ENCODE measurements at places on chromosomes 1 and 21.

GRCh38 chr1:29381426-29381825 lies 145.1 kb downstream of the PTPRU start:
- DNase-seq: no peak

GRCh38 chr1:116999596-116999995 lies 2.0 kb upstream of the CD101 start:
- no peak for DNase-seq

GRCh38 chr1:213876531-213876930 lies 111.2 kb upstream of the PROX1 start:
- DNase-seq: no peak

- DNase-seq: no peak
These were observed 648.3 kb downstream of the KIF26B start for GRCh38 chr1:245802941-245803665.

DNA sequence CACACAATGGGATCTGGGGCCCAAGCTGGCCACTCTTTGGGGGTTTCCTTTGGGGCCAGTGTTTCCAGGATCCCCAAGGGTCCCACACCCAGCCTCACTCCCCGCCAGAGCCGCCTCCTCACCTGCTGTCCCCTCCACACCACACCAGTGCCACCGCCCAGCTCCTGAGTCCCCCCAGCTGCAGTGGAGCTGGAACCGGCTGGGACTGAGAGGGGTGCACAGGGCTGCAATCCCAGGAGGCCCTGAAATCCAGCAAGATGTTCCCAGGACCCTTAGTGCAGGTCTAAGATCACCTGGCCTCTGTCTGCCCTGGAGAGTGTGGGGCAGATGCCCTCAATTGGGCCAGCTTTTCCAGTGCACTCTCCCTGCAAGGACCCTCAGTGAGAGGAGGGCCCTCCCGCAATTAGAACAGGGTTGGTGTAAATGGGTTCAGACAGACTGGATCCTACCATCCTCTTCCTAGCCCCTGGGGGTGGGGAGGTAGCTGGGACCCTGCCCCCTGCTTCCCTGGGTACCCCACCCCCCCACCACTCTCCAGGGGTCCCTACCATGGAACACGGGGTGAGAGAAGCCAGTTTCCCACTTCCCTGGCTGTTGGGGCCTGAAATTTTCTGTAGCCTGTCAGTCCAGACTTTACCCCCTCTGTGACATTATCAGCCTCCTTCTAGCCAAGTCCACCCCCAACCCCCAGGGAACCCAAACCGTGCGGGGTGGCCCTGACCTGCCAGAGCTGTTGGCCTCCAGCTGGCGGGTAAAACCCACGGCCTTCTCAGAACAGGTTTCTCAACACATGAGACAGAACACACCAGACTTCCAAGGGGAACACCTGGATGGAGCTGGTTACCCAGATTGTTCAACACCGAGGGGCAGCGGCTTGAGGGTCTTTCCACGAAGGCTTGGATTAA lies 7.0 kb downstream of the KRTAP10-12 start:
- DNase-seq: no peak

GRCh38 chr1:64147759-64148158 lies 55.7 kb upstream of the UBE2U start:
- DNase-seq: no peak

GRCh38 chr1:116769561-116769977 lies 15.3 kb downstream of the CD2 start:
- peak; percentile 49 for DNase-seq

DNA sequence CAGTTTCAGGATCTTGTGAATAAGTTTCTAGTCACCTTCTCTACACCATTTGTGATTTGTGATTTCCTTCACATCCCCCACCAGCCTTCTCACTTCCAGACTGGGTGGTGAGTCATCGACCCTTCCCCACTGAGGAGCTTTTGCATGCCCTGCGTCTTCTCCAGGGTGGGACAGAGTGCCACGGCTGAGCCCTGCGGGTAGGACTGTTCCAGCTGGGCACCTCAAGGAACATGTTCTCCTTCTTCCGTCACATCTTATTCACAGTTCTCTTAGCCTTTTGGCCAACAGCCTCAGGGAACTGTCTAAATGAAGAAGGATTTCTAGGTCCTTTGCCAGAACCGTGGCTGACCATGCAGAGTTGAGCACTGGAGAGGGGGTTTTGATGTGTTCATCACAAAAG lies 116.5 kb downstream of the TMEM53 start:
- no peak for DNase-seq

DNA sequence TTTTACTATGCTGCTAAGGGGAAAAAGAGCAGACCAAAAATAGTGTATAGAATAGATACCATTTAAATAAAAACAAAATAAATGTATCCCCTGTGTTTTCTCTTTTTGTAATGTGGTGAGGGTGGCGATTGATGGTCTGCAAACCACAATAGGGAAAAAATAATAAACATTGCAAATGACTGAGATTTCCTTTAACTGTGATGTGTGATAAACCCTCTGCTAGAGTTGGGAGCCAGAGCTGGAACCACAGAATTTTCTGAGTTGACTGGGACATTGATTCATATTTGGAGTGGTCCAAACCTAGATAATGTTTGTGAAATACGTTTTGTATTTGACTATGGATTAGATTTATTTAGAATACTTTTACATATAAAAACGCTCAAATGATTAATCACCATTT lies 70.6 kb upstream of the PTGFR start:
- DNase-seq: no peak

DNA sequence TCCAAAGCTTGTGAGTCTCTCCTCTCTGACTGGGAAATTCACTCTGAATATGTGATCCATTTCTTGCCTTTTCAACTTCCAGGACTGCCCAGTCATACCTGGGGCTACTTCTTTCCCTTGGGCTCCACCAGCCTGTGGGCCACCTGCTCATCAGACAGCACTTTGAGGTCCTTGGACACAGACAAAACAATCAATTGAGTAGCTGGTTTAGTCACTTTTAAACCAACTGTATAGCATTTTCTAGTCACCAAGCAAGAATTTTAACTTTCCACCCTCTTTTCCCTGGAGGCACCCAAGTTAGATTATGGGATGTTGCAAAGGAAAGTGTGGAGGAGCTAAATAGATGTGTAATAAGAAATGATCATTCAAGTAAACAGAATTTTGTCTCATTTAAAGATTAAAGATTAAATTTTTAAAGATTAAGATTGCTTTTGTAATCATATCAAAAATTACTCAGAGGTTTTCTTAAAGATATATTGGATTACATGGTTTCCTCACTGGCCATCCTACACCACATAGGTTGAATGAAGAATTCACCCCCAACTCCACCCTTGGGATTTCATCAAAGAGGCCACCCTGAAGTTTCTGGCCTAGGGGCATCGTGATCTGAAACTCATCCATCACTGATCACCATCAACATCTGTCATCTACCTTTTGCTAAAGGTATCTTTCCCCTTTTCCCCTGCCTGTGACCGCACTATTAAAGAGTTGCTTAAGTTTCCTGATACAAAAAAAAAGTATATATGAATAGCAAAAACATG lies 219.2 kb upstream of the NR5A2 start:
- DNase-seq: no peak

- DNase-seq: peak; percentile 36
These were observed 38.6 kb upstream of the ETS2 start for GRCh38 chr21:38766987-38767722.

DNA sequence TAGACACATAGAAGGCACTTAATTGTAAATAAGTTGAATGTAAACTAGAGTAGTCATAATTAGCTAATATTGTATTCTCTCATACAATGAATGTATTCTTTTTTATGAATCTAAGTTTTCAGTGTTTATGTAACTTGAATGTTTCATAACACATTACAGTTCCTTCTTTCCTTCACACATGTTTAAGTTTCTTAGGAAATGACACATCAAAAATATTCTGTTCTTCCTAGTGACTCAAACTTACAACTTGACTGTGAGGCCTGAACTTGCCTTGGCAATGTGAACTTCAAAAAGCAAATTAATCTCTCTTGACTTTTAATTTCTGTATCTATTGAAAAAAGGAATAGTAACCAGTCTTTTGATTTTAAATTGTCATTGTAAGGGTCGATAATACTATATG lies 700.1 kb downstream of the KCNT2 start:
- DNase-seq: no peak

- no peak for DNase-seq
These were observed 10.4 kb upstream of the SNAPIN start for GRCh38 chr1:153648000-153648643.

GRCh38 chr1:178137238-178137637 lies 43.3 kb downstream of the RASAL2 start:
- no peak for DNase-seq

- no peak for DNase-seq
These were observed 68.7 kb downstream of the ARID4B start for GRCh38 chr1:235259133-235259778.

DNA sequence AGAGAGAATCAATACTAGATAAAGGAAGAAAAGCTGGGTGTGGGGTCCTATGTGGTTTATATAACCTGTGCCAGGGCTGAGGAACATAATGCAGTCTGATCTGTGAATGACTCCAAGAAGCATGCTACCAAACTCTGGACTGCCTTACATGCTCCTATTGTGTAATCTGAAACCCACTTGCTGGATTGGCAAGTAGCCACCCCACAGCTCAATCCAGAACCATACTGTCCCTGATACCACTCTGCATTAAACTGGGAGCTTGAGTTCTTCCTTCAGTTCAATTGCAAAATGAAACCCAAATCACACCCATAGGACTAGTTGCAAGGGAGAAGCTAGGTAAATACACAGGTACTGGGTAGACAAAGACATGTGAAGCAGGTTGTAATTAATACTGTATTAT lies 115.4 kb upstream of the NEGR1 start:
- no peak for DNase-seq

GRCh38 chr1:157882580-157882979 lies 41.0 kb upstream of the CD5L start:
- DNase-seq: no peak

DNA sequence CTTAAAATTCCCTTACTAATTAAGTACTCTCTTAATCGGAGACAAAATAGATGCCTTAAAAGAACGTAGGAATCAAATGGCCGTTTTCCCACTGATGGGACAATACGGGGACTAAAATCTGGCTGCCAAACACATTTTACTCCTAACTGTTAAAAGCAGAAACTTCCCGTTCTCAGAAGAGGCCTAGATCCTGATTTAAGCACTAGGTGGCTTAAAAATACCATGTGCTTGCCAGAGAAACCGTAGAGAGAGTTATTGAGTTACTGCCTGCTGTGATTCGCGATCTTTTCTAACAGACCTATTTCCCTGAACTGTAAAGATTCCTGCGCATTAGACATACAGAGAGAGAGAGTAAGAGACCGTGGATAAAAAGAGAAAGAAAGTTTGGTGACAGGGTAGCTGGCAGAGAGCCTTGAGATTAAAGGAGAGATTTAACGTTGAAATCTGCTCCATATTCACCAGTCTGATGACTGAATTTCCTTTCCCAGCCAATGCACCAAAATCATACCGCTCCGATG lies 54.4 kb upstream of the STUM start:
- DNase-seq: no peak

DNA sequence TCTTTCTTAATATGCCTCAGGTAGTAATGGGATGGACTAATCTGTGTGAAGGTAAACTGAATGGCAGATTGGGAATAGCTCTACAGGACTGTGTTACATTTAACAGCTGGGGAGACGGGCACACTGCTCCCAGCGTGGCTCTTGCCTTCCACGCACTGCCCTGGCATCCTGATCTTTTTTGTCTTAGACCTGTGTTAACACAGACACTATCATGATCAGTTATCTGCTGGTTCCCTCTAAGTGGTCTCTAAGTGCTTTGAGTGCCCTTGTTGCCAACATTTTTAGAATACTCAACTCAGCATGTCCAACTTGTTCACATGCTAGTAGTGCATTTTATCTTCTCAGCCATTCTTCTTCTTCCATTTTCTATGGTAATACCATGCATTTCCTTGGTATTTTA lies 208.1 kb downstream of the RYR2 start:
- no peak for DNase-seq

- no peak for DNase-seq
These were observed 199.5 kb downstream of the GPATCH2 start for GRCh38 chr1:217431395-217431794.

- peak; percentile 38 for DNase-seq
These were observed 25.9 kb upstream of the DNAJC11 start for GRCh38 chr1:6727535-6727934.

- DNase-seq: no peak
These were observed 11.6 kb upstream of the CD247 start for GRCh38 chr1:167529829-167530474.

DNA sequence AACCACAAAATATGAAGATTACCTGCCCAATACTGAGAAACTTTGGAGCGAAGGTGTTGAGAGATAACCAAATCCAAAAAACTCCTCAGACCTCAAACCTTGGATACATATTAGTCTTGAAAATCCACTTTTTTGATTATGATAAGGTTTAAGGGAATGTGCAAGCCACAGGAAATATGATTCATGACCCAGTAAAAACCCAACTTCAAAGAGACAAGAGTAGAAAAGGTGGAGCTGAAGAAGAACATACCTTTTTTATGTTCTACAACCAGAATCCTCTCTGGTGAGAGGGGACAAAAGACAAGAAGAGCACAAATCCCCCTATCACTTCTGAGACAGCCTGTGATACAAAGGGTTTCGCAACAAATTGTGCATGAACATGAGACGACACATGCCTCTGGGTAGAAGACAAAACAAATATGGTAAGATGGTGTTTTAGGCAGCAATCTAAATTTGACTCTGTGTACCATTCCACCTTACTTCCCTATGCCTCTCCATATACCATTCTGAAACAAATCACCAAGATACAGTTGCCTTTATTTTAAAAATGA lies 37.3 kb downstream of the COL24A1 start:
- DNase-seq: no peak

DNA sequence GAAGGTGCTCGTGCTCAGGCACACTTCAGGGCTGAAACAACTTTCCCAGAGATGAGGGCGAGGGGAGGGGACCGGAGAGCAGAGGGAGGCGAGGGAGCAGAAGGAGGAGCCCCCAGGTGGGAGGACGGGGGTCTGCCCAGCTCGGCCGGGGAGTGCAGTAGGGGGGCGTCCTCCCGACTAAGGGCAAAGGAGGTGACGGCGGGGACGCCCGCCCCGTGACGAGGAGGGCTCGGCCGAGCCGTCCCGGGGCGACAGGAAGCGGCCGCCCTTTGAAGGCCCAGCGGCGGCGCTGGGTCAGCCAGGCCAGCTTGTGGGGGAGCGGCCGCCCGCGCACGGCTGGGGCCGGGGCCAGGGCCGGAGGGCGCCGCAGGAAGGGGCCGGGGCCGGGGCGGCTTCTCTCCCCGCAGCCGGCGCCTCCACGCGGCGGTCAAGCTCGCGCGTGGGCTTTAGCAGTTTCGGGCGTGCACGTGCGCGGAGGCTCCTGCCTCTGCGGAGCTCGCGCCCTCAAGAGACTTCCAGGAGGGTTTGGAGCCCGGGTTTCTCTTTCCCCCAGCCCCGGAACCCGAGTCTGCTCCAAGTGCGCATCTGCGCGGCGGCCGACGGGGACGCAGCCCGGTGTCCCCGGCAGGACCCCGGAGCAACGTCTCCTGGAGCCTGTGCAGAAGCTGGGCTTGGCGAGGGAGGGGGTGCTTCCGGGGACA lies 100.8 kb upstream of the SLC45A1 start:
- DNase-seq: no peak
